Esophagus squamous epithelium (tissue), 5 donors: ENCODE measurements at places on chromosomes 3 and 15.

DNA sequence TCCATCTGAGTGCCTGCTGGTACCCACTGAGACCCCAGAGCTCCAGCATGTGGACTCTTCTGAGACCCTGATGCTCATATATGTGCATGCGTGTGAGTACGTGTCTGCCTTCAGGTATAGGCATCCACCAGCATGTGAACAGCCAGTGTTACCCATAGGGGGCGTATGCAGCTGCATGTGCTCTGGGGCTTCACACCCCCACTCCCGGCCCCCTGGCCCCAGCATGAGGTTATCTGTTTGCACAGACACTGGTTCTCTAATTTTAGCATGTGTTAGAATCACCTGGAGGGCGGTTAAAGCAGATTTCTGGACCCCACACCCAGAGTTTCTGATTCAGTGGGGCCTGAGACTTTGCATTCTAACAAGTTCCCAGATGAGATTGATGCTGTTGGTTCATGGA is 824 bp upstream of the CILP start:
- no peak for DNase-seq

DNA sequence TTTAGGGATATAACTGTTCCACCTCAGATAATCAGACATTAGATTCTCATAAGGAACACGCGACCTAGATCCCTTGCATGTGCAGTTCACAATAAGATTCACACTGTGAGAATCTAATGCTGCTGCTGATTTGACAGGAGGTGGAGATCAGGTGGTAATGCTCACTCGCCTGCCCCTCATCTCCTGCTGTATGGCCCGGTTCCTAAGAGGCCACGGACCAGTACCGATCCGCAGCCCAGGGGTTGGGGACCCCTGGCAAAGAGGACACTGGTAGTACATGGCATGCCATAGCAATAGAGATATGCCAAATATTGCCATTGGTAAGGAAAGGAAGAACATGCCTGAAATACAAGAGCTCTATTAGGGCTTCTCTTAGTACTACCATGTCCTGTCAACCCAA is 59.7 kb downstream of the LSM3 start:
- DNase-seq, result no peak

- DNase-seq, result no peak
Observed at GRCh38 chr15:85452436-85452835, 72.0 kb downstream of the AKAP13 start.

DNA sequence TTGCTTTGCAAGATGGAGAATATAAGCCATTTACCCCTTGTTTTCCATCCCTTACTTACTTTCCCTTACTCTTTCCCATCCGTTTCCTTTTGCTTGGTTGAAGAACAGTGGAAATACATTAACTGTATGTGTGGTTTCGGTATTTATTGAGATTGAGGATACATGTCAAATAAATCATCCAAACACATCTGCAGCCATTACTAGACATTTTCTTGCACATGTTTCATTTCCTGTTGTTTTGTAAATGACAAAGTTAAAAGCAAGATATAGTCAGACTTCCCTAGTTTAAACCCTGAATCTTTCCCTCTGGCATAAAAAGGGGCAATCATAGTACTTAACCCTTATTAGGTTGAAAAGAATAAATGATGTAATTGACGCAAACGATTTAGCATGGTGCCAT is 82.1 kb upstream of the BCHE start:
- DNase-seq, result no peak

GRCh38 chr15:31013863-31014607 is 22.6 kb upstream of the MTMR10 start:
- no peak for DNase-seq

- DNase-seq, result no peak
Observed at GRCh38 chr3:120730576-120731542, 11.5 kb downstream of the RABL3 start.

- no peak for DNase-seq
Observed at GRCh38 chr3:33758281-33758680, 40.1 kb upstream of the PDCD6IP start.

DNA sequence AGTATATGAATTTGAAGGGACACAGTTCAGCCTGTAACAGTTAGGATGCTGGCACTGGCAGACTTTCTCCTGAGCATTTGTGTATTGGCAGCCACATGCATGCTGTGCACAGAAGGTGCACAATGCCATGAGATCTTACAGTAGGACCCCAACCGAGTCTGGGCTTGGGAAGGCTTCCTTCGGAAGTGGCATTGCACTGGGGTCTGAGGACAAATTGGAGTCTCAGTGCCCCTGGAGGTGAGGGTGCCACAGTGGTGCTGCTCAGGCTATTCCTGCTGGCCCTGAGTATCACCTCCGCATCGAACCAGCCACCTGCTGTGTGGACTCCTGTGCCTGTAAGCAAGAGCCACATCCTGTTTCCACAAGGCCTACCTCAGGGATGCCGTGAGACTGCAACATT is 99.5 kb downstream of the DNAJB8 start:
- no peak for DNase-seq

GRCh38 chr15:68730976-68731897 is 89.5 kb downstream of the ANP32A start:
- no peak for DNase-seq

DNA sequence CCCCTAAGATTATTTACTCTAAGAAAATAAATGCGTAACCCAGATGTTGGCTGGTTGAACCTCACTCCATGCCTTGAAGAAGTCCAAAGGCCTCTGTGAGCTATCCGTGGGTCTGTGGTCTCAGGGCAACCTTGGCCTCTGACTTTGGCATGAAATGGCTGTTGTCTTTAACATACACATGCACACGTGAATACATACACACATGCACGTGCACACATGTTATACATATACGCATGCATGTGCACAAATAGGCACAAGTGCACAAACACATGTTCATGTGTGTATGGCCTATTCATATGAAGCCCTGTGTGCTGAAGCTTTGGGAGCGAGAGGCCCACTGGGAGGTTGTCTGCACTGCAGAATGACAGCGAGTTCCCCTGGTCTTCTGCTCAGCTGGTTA is 50.8 kb downstream of the KLF15 start:
- no peak for DNase-seq

- DNase-seq, result no peak
Observed at GRCh38 chr15:51290720-51291119, 47.7 kb downstream of the CYP19A1 start.

- no peak for DNase-seq
Observed at GRCh38 chr3:60542995-60543394, 708.3 kb downstream of the FHIT start.

- DNase-seq, result no peak
Observed at GRCh38 chr3:119669906-119670570, 7.2 kb downstream of the COX17 start.

DNA sequence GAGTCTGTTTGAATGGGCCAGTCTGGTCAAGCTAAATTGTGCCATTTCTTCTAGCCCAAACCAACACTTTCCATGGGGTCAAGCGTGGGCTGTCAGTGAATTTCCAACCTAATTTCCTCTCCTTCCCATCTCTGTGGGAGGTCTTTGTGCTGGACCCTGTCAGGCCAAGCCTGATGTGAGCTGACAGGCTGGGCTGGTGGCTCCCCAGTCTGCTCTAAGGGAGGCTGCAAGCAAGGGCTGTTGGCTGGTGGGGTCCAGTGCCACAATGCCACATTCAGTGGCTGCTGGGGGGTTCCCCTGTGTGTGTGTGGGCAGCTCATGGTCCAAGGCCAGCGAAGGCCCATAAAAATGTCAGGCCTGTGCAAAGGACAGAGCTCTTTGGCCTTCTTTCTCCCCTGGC is 216.1 kb downstream of the OPA1 start:
- DNase-seq, result no peak

- no peak for DNase-seq
Observed at GRCh38 chr3:46221391-46221790, 13.3 kb upstream of the CCR1 start.

GRCh38 chr15:71530116-71530515 is 280.2 kb upstream of the NR2E3 start:
- DNase-seq, result no peak
